CD4-positive, alpha-beta memory T cell (primary cell): ENCODE measurements at places on chromosomes 4 and X. TPM values are rescaled to one million over a fixed set of nuclear protein-coding genes. Genes with fewer than 3 reads are reported as not detected.

DNA sequence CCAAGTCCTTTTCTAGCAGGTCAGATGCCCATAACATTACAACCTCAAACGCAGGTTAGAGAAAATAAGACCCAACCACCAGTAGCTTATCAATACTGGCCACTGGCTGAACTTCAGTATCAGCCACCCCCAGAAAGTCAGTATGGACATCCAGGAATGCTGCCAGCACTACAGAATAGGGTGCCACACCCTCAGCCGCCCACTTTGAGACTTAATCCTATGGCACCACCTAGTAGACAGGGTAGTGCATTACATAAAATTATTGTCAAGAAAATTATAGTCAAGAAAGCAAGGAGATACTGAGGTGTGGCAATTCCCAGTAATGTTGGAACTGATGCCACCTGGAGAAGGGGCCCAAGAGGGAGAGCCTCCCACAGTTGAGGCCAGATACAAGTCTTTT lies 19.9 kb upstream of the TRIM61 start:
- no peak overlapping the region for H3K27ac ChIP-seq
- DNase-seq: no peak
- H3K27me3 ChIP-seq: no peaks in the 10 kb centered on the region
- H3K4me1 ChIP-seq: no peaks in the 10 kb centered on the region
- no peak overlapping the region for H3K4me3 ChIP-seq
- H3K36me3 ChIP-seq: no peaks in the 10 kb centered on the region

The DRP2 gene
- 0.13 TPM for polyA plus RNA-seq

The GC gene
- polyA plus RNA-seq: not detected

DNA sequence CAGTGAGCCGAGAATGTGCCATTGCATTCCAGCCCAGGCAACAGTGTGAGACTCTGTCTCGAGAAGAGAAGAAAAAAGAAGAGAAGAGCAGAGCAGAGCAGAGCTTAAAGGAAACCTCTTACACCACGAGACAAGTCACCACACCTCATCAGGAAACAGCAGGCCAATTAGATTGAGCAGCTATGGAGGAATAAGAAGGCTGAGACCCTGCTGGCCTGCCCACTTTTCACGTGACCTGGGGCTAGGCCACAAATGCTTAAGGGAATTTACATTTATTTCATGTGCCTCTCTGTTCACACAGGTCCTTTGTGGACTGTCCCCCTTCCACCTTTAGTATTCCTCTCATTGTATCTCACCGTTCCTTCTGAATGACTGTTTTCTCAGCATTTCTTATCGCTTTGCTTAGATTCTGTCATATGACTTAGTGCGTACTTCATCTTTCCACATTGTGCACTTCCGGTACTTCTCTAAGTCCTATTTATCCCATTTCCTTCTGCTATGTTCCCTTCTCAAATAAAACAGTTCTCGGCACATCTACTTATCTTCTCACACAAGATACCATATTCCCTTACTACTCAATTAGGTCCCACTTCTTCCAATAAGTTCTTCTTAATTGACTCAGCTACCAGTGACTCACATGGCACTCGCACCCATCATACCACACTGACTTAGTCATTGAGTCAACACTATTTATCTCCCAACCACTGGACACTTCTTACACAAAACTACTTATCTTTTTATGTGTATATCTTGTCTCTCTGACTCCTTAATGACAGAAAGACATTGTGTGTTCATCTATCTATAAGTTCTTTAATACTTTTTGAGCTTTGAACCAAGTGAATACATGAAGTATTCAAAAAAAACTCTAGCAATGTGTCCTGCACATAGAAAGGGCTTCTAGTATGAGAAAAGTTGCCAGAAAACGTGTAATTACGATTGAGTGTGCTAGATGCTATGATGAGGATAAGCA lies 11.0 kb downstream of the CUL4B start:
- no peak overlapping the region for H3K4me3 ChIP-seq
- peaks cover 8% of the 10 kb centered on the region for H3K4me1 ChIP-seq

The TLR2 gene
- polyA plus RNA-seq: 1.3 TPM

- peaks cover 77% of the 10 kb centered on the region for H3K4me1 ChIP-seq
- no peak overlapping the region for H3K4me3 ChIP-seq
- H3K27me3 ChIP-seq: no peaks in the 10 kb centered on the region
- no peak for DNase-seq
- H3K27ac ChIP-seq: peak overlapping the region; percentile 50
- H3K36me3 ChIP-seq: no peaks in the 10 kb centered on the region
Measured at GRCh38 chrX:13024986-13025385, 19.4 kb downstream of the FAM9C start.

The MAB21L2 gene
- polyA plus RNA-seq: not detected

- no peak for DNase-seq
- no peaks in the 10 kb centered on the region for H3K4me1 ChIP-seq
- no peak overlapping the region for H3K4me3 ChIP-seq
- H3K27ac ChIP-seq: no peak overlapping the region
- H3K36me3 ChIP-seq: no peaks in the 10 kb centered on the region
- H3K27me3 ChIP-seq: no peaks in the 10 kb centered on the region
Measured at GRCh38 chrX:153522259-153522658, 4.8 kb downstream of the ATP2B3 start.

The RUFY3 gene
- polyA plus RNA-seq: 3.3 TPM
